ENCODE measurements at places on chromosomes 11 and 22. TPM values are rescaled to one million over a fixed set of nuclear protein-coding genes. Genes with fewer than 3 reads are reported as not detected.

Gene TNNI2
- 1.3 TPM for total RNA-seq

Gene PHF21B
- under 0.01 TPM for total RNA-seq

Gene AAMDC
- total RNA-seq, result 8.9 TPM

Gene SHISA8
- total RNA-seq, result under 0.01 TPM

Gene RFPL1
- total RNA-seq, result not detected

Gene CAPRIN1
- 145 TPM for total RNA-seq

Gene FOLH1
- 0.54 TPM for total RNA-seq

Gene DDX10
- total RNA-seq, result 13.5 TPM

Gene FGF4
- total RNA-seq, result not detected

Gene BACE1
- total RNA-seq, result 17.0 TPM

Gene TRPM5
- total RNA-seq, result not detected

Gene SMTNL1
- not detected for total RNA-seq

Gene ZP1
- not detected for total RNA-seq

Gene SPON1
- total RNA-seq, result 10.0 TPM

Gene RFPL2
- total RNA-seq, result not detected

Gene IGF2
- total RNA-seq, result under 0.01 TPM

Gene MAP6
- under 0.01 TPM for total RNA-seq

Gene MUC5AC
- total RNA-seq, result under 0.01 TPM

Gene SSTR3
- total RNA-seq, result under 0.01 TPM

Gene RFPL3
- not detected for total RNA-seq

Gene TBX10
- total RNA-seq, result not detected

Gene JRKL
- total RNA-seq, result 2.7 TPM

Gene FAM111A
- total RNA-seq, result 28.0 TPM

Gene FAM168A
- total RNA-seq, result 18.0 TPM

Measured in hematopoietic multipotent progenitor cell (in vitro differentiated cells).